Naive B cell (primary cell): ENCODE measurements at places on chromosomes 11 and 22.

DNA sequence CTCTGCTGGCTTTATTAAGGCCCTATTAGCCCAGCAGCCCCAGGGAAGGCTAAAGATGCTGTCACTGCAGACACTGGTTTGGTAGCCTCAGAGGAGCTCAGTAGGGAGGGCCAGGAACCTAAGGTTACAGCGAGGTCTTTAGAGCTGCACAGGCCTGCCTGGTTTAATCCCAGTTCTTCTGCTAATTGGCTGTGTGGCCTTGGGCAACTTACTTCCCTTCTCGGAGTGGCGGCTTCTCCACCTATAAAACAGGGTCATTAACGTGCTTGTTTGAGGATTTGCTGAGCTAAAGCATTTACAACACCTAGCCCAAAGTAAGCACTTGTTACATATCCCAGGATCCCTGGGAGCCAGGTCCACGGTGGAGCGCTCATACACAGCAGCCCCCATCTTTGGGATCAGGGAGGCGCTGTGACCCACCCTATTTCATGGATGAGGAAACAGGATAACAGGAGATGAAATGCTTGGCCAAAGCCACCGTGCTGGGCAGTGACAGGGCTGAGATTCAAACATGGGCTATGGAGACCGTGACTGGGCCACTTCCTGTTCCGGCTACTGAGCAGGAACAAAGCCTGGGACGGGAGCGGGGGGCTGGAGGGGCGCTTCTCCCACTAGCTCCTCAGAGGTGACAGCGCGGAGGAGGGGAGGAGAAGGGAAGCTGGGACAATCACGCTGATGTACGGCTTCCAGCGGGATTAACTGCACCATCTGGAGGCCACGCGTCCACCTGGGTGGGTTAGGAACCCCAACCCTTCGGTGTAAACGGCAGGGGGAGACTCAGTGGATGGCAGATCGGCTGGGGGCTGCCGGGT lies 61.5 kb downstream of the IGLL1 start:
- DNase-seq, result no peak

DNA sequence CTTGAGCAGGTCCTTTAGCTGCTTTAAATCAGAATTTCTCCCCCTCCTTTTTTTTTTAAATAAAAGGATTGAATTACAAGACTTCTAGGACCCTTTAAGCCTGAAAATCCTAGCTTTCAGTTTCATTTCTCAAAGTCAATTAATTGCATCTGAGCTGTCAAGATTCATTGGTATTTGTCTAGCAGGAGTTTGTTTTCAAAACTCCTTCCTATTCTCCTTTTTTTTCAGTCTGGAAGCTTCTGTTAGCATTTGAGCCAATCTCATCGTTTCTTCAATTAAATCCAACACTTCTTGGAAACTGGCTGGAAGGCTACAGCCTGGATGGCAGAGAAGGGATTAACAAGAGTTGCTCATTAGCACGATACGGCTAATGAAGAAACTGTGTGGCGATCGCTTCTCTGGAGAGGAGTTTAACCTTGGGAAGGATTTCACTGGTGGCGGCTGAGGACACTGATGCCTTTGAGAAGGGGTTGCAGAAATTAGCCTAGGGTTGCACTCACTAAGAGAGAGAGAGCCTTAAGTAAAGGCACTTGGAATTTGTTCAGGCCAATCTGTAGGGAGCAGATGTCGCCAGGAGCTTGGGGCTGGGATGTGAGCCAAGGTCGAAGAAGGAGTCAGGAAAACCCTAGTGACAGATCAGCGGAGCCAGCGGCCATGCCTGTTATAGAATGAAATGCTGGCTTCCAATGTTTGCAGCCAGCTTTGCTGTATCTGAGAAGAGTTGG lies 43.8 kb upstream of the API5 start:
- DNase-seq, result no peak

- DNase-seq, result no peak
Observed at GRCh38 chr22:19641254-19641982, 72.9 kb upstream of the SEPTIN5 start.

- DNase-seq, result no peak
Observed at GRCh38 chr22:44326491-44326885, 13.7 kb upstream of the SHISAL1 start.
